GM10248 (cell line): ENCODE measurements at places on chromosomes 7 and 10.

DNA sequence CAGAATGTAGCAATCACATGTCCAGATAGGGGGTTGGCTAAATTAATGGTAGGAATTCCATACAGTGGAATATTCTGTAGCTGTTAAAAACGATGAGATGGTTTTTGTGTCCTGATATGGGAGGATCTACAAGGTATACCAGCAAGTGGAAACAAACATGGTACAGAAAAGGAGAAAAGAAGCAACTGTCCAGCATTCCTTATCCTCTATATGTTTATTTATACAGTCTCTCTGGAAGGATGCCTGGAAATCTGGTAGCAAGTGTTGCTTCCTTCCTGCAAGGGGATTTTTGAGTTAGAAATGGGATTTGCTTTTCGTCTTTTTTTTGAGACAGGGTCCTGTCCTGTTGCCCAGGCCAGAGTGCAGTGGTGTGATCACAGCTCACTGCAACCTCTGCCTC is 19.3 kb downstream of the IL15RA start:
- no peak for DNase-seq

- DNase-seq, result no peak
These were observed 1249.1 kb downstream of the TYW1 start for GRCh38 chr7:68245688-68246087.

GRCh38 chr10:127787873-127788272 is 50.9 kb downstream of the FOXI2 start:
- no peak for DNase-seq

- DNase-seq, result no peak
These were observed 504.4 kb downstream of the TCERG1L start for GRCh38 chr10:130807096-130807495.

DNA sequence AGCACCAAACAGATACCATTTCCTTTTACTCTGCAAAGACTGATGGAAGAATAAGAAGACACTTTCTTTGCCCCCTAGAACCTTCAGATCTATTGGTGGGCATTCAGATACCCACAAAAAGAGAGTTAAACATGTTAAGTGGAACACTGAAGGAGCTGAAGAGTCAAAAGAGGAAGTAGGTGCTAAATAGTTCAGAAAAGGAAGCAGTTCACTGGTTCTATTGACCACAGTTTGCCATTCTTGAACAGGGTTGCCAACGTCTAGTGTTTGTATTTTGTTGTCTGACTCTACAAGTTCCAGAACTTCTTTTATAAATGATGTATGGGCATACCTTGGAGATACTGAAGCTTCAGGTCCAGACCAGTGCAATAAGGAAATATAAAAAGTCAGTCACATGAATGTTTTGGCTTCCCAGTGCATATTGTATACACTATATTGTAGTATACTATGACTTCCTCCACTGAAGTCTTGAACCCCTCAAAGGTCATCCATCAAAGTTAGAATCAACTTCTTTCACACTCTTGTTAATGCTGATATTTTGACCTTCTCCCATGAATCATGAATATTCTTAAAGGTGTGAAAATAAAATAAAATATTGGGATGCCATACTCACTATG is 47.5 kb upstream of the AGR3 start:
- no peak for DNase-seq

GRCh38 chr10:66102756-66103155 is 823.1 kb upstream of the LRRTM3 start:
- no peak for DNase-seq

GRCh38 chr10:32189400-32190084 is 133.3 kb upstream of the KIF5B start:
- DNase-seq, result no peak

- peak; percentile 93 for DNase-seq
These were observed 177.2 kb downstream of the SH3PXD2A start for GRCh38 chr10:103678178-103678526.

- no peak for DNase-seq
These were observed 18.6 kb downstream of the ST7 start for GRCh38 chr7:116971869-116972268.

DNA sequence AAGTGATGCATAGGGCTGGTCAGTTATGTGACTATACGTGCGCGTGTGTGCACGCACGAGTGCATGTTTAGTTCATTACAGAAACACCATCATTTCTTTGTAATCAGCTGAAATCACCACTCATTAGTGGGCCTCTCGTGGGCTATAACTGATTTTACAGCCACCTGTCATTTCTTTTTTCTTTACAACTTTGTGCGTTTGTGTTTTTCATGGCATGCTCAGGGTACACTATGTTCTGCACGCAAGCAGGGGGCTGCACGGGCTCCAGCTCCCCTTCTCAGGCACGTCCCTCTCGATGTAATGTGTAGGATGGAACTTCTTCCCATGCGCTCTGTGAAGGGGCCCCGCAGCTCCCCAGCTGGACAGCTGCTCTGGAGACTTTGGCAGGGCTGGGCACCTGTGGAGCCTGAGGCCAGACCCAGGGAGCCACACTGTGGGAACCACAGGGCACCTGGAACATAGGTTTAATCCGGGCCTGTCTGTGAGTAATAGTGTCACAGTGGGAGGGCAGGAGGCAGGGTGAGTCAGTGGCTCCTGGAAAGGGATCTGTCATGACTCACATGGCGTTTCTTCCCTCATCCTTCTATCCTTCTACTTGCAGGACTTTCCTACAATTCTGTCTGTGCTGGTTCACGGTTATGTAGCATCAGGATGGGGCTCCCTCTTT is 4.9 kb downstream of the GCK start:
- DNase-seq, result no peak

- no peak for DNase-seq
These were observed 1.7 kb upstream of the LDB1 start for GRCh38 chr10:102121739-102122372.

GRCh38 chr7:45162311-45162845 is 4.8 kb downstream of the RAMP3 start:
- no peak for DNase-seq

GRCh38 chr7:52639126-52639525 is 396.3 kb upstream of the POM121L12 start:
- DNase-seq, result no peak

DNA sequence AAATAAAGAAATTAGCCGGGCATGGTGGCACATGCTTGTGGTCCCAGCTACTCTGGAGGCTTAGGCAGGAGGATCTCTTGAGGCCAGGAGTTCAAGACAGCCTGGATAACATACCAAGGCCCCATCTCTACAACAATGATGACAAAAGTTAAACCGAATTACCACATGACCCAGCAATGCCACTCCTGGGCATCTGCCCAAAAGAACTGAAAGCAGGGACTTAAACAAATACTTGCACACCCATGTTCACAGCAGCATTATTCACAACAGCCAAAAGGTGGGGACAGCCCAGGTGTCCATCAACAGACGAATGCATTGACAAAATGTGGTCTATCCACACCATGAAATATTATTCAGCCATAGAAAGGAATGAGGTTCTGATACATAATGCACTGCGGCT is 83.9 kb downstream of the HIP1 start:
- DNase-seq, result no peak

- DNase-seq, result no peak
These were observed 29.2 kb upstream of the KCNMA1 start for GRCh38 chr10:77666821-77667220.

GRCh38 chr7:12357508-12357907 is 46.2 kb downstream of the VWDE start:
- DNase-seq, result no peak

DNA sequence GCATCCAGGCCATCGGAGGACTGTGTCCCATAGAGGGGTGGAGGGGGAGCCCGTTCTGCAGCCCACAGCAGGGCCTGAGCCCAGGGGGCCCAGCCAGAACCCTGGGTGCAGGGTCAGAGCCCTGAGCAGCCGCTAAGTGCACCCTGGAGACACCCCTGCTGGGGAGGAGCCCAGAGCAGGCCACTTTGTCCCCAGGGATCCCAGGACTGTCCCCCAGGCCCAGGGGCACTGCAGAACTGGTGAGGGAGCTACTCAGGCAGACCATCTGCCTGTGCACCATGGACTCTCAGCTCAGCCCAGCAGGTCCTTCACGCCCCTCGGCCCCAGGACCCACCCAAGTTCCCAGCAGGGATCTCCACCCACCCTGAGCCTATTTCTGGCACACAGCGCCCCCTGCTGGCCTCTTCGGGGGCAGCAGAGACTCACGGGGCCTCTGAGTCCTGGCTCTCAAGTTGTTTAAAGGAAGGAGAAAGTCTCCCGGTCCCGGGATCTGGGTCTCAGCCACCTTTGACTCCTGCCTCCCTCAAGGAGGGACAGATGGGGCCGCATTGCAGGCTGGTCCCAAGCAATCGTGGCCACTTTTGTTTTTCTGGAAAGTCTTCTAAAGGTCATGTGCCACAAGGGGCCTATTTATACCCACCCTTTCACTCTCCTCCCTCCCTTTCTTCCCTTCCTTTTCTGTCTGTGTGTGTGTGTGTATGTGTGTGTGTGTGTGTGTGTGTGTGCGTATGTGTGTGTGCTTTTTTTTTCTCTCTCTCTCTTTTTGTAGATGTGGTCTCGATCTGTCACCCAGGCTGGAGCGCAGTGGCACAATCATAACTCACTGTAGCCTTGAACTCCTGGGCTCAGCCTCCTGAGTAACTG is 90.3 kb downstream of the MYL10 start:
- DNase-seq, result peak; percentile 83

- peak; percentile 3 for DNase-seq
These were observed 32.8 kb upstream of the NUB1 start for GRCh38 chr7:151308791-151309190.
